ENCODE measurements at places on chromosomes 4 and X.

DNA sequence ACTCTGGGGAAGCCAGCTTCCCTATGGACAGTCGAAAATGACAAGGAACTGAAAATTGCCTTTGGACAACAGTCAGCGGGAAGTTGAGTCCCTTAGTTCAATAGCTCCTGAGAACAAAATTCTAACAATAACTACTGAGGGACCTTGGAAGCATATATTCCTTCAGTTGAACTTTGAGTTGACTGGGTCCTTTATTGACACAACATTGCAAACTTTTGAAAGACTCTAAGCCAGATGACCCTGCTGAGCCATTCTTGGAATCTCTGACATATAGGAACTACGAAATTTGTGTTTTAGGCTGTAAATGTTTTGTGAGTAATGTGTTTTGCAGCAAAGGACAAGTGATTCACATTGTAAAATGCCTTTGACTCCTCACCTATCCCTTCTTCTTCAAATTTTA, 548.8 kb upstream of the LCORL start:
- no peak for DNase-seq

- no peak for DNase-seq
Observed at GRCh38 chrX:101918751-101919150, 13.1 kb downstream of the ZMAT1 start.

DNA sequence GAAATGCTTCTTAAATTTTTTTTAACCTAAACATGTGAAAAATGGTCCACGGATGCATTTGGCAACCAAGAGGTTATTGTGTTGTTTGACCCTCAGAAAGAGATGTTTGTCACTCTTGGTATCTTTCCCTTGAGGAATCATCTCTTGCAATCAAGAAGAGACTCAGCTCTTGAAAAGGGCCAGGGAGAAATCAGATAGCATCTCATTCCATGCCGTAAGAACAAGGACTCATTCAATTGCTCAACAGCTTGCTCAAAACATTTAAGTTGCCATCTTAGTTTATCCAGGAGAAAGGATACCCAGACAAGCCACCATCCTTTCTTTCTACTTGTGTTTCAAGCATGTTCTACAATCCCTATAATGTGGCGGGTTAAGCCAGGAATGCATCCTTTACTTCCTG, 209.5 kb upstream of the LNX1 start:
- DNase-seq = no peak

GRCh38 chrX:15129412-15129811, 140.5 kb downstream of the ASB9 start:
- DNase-seq = no peak

DNA sequence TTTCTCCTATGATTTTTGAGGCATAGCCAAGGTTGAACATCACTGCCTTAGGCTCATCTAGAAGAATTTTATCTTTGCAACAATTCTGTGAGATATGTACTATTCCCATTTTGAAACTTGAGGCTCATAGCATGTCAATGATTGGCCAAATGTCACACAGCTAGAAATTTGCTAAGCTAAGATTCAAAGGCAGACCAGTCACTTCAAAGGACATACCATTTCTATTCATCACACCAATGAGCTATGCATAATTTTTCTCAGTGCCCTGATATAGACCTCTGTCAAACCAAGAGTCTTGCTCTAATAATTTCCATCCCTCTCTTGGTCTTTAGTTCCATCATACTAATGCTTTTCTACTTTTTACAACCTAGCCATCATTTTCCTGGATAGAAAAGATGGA, 27.6 kb upstream of the SERTM2 start:
- DNase-seq = no peak

DNA sequence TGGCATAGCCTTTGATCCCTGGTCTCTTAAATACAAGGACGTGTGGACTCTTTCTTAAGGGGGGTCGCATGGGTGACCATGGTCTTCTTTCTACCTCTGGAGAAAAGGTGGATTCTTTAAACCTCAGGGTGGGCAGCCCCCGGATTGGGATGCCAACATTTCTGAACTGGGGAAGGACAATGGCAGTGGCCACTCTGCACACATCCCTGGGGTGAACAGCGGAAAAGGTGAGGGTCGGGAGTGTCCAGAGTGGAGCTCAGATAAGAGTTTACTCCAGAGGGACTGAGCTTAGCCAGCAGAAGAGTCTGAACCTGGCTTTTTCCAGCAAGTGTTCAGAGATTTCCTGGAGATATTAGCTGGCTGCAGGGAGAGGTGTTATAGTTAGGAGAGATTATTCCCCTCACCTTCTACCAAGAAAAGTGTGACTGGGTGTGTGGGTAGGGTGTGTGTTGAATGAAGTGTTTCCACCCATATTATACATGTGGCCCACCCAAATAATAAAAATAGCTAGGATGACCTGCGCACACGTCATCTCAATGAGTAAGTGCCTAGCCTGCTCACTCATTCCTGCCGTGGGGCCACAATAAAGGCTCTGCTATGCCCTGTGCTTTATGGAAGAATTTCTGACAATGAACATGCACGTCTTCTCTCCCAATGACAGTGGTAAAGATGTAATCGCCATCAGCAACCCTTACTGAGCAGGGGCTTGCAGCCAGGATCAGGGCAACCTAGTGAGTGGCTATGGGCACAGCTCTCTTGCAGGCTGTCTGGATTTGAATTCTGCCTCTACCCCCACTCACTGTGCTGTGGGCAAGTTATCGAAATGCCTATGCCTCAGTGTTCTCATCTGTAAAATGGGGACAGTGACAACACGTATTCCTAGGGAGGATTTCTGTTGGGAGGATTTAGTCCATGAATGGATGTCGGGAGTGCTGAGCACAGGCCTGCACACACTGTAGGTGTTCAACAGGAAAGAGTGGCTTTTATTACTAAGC, 76.6 kb downstream of the SLC2A9 start:
- DNase-seq = no peak

GRCh38 chr4:76203541-76203940, 10.1 kb downstream of the SCARB2 start:
- no peak for DNase-seq

DNA sequence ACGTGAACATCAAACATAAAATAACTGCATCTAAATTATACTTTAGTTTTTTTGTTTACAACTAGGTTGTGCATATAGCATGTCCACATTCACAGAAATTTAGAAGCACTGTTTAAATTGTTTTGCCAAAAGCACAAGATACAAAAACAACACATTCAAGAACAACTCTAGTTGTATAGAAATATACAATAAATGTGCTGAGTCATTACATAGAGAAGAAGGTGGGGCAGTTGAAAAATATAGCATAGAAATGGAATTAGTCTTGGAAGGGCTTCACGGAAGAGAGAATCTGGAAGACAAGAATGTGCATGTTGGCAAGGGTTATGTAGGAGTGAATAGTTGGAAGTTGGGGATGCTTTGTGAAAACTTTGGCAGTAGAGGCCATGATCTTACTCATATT, 239.0 kb upstream of the GLRA2 start:
- DNase-seq = no peak
